ENCODE measurements at places on chromosomes 12 and 14.

GRCh38 chr12:57280211-57281062 lies 29.4 kb upstream of the STAC3 start:
- no peak for DNase-seq

GRCh38 chr12:1130571-1130970 lies 139.5 kb downstream of the ERC1 start:
- DNase-seq = no peak

GRCh38 chr14:63709589-63709988 lies 18.3 kb downstream of the SGPP1 start:
- no peak for DNase-seq

GRCh38 chr14:33455654-33456345 lies 495.1 kb downstream of the EGLN3 start:
- no peak for DNase-seq

DNA sequence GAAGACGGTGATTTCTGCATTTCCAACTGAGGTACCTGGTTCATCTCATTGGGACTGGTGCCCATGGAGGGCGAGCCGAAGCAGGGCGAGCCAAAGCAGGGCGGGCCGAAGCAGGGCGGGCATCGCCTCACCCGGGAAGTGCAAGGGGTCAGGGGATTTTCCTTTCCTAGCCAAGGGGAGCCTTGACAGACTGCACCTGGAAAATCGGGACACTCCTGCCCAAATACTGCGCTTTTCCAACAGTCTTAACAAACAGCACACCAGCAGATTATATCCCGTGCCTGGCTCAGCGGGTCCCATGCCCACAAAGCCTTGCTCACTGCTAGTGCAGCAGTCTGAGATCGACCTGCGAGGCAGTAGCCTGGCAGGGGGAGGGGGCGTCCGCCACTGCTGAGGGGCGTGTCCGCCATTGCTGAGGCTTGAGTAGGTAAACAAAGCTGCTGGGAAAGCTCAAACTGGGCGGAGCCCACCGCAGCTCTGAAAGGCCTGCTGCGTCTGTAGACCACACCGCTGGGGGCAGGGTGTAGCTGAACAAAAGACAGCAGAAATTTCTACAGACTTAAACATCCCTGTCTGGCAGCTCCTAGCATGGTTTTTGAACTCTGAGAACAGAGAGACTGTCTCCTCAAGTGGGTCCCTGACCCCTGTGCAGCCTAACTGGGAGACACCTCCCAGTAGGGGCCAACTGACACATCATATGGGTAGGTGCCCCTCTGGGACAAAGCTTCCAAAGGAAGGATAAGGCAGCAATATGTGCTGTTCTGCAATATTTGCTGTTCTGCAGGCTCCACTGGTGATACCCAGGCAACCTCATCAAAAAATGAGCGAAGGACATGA lies 77.2 kb downstream of the BAZ1A start:
- DNase-seq = no peak

- no peak for DNase-seq
Measured at GRCh38 chr12:26854031-26854390, 21.0 kb upstream of the ITPR2 start.

DNA sequence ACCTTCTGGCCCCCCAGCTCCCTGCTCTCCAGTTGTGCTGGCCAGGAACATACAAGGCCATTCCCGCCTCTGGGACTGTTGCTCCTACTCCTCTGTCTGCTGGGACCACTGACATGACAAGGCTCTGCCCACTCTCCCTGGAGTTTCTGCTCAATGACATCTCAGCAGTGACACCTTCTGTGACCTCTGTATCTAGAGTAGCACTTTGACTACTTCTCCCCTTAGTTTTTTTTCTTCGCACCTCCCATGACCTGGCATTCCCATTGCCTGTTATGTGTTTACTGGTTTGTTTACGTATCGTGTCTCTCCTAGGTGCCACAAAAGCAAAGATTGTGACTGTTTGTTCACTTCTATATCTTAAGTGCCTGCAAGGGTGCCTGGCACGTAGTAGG lies 40.1 kb upstream of the TMEM263 start:
- no peak for DNase-seq

GRCh38 chr12:124862768-124863415 lies 772 bp downstream of the SCARB1 start:
- peak; percentile 52 for DNase-seq
